ENCODE measurements at places on chromosomes 7 and 10.

- DNase-seq, result no peak
Measured at GRCh38 chr7:139777133-139777891, 486 bp downstream of the HIPK2 start.

GRCh38 chr7:45039106-45039505 is 39.1 kb downstream of the CCM2 start:
- no peak for DNase-seq

- no peak for DNase-seq
Measured at GRCh38 chr10:43304687-43305333, 37.9 kb upstream of the RASGEF1A start.

- DNase-seq, result no peak
Measured at GRCh38 chr7:150405584-150406311, 26.6 kb downstream of the ZNF775 start.

DNA sequence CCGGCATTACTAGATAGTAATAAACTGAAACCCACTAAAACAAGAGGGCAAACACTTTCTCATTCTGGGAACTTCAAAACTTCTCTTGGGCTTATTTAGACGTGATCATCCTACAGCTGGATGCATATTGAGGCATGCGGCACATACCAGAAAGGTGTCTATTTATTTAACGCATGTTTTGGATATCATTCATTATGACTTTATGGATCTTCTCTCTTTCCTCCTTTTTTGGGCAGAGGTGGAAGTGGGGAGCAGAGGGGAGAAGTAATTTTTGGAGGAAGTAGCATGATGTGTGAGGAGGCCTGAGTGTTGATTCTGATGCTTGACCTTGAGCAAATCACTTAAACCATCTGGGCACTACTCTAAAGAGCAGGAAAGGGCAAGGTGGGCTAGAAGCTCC is 270.6 kb downstream of the TRIL start:
- no peak for DNase-seq

DNA sequence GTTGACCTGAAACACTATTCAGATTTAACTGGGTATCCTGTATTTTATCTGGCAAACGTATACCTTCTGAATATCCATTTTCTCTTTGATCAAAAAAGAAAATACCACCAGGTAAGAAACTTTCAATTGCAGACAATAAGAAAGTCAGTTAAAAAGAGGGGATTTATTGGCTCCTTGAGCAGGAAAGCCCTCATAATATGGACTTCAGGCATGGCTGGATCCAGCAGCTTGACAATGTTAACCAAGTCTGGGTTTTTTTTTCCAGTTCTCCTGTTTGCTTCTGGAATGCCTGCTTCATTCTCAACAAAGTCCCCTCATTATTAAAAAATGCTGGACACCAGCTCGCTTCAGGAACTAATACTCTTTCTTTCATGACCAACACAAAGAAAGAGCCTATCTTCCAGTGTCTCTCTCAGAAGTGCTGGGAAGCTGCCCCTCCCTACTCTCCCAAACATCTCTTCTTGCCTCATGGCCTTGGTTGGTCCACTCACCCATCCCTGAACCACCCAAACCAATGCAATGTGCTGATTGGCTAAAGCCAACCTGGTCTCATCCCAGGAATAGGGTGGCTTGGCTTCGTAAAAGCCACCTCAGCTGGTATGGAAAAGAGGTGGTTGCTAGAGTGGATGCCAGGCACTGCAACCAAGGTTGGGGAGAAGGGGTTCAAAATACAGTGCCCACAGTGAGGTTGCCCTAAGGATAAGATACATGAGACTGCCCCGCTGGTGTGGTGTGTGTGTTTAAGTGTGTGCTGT is 30.6 kb upstream of the WDFY4 start:
- DNase-seq, result no peak

DNA sequence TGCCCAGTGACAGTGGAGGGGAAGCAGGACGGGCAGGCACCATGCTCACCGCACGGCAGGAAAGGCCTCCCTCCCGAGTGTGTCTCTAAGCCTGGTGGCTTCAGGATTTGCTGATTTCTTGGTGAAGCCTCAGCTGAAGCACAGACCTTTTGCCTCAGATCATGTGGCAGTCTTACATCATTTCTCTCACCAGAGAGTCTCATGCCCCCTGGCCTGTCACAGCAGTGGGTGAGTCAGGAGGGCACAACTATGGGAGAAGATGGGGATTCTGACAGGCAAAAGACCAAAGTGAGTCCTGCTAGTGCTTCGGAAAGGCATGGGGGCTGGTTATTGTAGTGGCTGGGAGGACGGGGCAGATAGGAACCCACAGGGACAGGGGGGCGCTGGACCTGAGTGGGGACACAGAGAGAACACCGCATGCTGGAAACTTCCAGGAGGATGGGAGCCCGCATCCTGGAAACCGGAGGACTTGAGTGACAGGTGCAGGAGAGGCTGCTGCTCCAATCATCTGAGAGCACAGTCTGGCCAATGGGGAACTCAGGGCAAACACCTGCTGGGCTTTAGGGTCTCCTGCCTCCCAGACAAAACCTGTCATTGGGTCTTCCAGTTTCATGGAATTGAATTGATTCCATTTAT is 166.8 kb downstream of the ADARB2 start:
- no peak for DNase-seq

- no peak for DNase-seq
Measured at GRCh38 chr7:134452991-134453473, 5.9 kb downstream of the AKR1B1 start.

DNA sequence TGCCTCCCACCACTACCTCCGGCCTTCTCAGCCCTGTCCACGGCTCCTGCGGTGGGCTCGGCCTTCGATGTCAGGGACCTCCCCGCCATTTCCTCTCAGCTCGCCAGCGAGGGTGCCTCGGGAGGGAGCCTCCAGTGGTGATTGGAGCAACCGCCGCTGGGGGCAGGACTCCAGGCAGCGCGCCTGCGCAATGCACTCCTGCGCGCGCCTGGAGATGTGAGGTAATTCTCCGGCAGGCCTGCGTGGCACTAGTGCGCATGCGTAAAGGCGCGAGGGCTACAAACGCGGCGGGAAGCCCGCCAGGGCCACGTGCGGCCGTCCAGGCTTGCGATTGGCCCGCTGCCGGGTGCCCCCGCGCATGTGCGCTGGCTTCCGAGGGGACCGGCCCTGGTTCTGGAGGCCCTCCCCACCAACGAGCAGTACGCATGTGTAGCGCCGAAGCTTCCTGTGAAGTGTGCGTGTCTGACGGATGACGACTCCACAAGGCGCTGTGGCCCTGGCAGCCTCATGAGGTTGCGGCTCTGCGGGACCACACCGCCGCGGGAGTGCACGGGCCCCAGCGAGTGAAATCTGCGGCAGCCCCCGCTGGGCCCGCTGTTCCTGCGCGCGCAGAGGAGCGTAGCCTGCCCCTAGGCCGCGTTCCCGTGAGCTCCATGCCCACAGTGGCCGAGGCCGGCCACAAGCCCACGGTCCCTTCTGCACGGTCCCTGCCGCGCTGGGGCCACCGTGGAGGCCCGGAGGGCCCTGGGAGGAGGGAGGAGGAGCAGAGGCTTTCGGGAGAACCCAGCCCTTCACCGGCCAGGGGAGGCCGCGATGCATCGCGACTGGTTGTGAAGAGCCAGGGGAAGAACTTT is at the start of gene SYCE1:
Gene SYCE1 (minus strand): TSS at position 143 of the 854 bp plus-strand sequence. CDS start 54 bp downstream, at position 89.
- no peak for DNase-seq

DNA sequence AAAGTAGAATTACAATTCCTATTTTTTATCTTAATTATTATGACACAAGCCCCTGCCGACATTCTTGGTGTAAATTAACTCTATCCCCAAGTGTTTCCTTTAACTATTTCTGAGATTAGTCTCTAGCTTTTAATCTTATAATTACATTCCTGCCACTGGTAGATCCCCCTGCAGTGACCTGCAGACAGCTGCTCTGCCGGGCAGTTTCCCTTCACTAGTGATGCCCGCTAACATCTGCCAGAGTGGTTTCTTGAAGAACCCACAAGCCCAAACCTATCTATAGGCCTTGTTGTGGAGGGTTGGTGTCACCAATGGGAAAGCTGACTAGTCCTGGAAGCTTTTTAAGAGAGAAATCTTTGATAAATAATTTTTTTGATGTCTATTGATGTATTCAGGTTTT is 50.0 kb downstream of the ADAM22 start:
- no peak for DNase-seq

DNA sequence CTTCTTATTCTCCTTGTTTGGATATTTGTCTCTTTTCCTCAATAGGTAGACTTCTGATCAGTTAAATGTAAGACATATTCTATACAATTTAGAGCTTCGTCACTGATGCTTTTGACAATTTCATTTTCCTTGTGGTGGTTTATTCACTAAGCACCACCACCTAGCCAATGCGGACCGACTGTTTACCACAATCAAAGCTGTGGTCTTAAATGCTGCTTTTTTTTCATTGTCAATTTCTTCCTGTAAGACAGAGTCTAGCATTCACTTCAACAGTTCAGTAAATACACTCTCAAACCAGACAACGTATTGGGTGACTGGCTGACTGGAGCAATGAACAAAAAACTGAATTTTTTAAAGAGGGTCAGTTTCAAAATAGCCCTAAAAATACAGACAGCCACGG is 239.0 kb downstream of the DNAJB6 start:
- no peak for DNase-seq

GRCh38 chr7:87510411-87510875 is 35.0 kb upstream of the ABCB4 start:
- no peak for DNase-seq

DNA sequence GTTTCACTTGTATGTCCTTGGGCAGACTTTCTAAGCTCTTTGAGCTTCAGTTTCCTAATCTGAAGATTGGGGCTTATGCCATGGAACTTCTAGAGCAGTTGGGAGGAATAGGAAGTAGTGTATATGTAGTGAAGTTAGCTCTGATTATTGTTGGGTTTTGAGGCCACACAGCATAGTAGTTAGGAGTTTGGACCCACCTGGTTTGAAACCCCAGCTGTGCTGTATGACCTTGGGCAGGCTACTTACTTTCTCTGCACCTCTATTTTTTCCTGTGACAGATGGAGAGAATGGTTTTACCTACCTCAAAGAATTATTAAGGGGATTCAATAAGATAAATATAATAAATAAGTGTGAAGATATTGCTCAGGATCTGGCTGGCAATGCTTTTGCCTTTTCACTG is 61.4 kb upstream of the ADRB1 start:
- DNase-seq, result no peak

DNA sequence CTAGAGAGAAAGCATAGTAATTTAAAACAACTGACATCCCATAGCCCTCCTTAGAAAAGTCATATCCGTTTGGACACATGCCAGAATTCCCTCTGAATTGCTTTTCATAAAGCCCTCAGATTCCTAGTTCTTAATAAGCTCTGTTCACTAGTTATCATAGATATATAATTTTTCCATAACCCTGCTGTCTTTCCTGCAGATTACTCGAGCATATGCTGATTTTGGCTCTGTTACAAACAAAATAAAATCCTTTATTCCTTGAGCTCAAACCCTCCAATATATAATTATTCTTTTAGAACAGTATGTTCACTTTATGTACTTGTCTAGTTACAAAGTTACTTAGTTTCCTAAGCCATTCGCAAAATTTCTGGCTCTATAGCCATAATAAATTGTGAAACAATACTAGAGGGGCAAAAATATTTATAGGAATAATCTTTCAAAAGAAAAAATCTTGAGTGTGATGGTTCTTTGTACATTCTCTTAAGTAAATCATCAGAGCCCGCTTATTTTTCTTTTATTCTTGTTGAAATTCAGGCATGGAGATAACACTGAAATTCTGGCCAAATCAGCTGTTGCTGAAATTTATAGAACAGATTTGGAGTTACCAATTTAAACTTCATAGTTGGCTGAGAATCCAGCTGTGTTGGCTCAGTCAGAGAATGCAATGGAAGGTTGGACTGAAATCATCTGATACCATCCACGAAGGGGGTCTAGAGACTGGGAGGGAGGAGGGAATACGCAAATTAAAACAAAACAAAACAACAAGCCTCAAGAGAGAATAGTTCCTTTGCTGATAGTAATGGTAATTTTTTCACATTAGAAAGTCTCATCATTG is 146.1 kb upstream of the TMEM196 start:
- DNase-seq, result no peak

GRCh38 chr10:108608860-108609259 is 1314.5 kb downstream of the XPNPEP1 start:
- no peak for DNase-seq

DNA sequence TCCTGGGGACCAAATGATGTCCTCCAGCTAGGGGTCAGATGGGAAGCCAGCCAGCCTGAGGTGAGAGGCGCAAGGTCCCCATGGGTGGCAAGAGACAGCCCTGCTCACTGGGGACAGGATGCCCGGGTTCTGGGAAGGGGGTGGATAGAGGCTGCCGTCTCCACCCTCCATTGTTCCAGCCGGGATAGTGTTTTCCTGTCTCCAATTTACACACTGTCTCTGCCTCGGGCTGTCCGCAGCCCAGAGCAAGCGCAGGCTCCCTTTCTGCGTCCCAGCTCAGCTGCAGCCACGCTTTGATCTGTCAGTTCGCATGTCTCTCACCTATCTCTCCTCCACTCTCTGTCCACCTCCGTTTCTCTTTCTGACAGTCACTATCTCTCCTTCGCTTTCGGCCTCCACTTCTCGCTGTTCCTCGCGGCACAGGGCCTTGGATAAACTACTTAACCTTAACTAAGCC is 2.1 kb downstream of the EPHB4 start:
- DNase-seq, result no peak

DNA sequence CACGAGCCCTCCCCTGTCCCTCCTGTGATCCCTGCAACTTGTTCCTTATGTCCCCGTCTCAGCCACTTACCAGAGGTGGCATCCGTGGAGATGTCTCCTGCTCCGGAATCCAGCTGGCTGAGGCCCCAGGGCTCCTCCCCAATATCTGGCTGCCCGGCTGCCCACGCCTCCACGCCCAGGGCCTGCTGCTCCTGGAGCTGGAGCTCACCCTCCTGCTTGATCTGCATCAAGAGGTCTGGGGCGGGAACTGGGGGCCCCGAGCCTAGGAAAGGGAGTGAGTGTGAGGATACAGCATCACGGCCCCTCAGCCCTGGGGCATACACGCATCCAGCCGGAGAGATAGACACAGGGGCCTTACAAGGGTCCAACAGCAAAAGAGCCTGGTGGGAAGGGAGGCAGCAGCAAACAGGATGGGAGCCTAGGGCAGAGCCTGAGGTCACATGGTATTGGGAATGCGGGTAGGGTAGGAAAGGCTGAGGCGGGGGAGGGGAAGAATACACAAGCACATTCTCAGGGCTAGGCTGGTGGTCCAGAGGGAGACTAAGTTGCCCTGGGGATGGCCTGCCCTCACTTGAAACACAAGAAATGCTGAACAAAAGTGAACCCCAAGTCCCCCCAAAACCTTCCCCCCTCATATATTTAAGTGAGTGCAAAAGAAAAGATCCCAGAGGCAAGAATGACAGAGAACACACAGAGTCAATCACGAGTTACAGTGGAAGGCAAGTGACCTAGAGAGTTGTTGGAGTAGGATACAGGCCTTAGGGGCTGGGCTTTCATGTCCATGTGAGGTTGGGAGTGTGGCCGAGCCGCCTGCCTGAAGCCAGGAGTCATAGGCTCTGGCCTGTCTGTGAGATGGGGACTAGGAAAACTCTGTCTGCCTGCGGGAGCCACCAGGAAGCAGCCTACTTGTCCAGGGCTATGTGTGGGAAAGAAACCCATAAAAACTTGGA is 16.9 kb upstream of the ZNF777 start:
- no peak for DNase-seq

All from fibroblast of skin of left biceps (primary cell).